ENCODE measurements at places on chromosomes 3 and 15.

DNA sequence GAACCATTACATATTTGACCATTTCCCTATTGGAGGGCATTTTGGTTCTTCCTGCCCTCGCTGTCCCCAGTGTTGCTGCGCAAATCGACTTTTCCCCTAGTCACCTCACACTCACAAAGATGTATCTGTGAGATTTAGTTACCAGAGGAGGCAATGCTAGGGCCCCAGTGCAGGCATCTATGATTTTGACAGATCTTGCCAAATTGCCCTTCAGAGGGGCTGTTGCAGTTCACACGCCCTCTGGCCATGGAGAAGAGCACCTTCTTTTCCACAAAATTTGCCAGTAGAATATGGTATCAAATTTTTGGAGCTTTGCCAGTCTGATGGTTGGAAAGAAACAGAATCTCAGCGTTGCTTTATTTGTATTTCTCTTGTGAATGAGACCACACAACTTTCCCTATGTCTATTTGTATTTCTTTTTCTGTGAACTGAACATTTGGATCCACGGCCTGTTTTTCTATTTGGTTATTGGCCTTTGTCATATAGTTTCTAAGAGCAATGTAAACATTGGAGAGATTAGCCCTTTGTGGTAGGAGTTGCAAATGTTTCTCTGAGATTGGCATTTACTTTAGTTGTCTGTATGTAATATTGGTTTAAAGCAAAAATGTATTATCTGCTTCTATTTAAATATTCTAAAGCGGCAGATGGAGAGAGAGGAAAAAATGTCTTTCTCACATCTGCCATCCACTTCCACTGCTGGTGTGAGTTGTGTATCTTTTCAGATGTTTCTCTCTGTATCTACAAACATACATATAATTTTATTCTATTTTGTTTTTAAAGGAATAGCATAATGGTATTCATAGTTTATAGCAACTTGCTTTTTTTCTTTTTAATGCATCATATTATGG lies 66.1 kb downstream of the DNASE1L3 start:
- no peak for DNase-seq

DNA sequence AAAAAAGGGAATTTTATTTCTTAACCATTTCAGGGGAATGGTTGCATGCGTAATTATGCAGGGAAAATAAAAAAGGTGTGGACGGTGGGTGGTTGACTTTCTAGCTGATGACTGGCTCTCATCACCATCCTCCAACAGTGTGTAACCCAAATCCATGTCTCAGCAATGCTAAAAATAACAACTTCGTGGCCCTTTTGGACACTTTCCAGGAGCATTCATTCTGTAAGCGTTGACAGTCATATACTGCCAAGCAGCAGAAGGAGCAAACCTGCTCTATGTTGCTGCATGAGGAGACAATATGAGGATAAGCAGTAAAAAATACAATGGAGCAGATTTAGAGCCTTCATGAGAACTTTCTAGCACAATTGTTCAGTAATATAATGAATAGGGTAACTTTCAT lies 189.1 kb downstream of the ANXA2 start:
- no peak for DNase-seq

GRCh38 chr15:70249616-70250015 lies 151.9 kb upstream of the TLE3 start:
- DNase-seq: no peak

- no peak for DNase-seq
These were observed 303.1 kb downstream of the RPLP1 start for GRCh38 chr15:69755551-69756310.

DNA sequence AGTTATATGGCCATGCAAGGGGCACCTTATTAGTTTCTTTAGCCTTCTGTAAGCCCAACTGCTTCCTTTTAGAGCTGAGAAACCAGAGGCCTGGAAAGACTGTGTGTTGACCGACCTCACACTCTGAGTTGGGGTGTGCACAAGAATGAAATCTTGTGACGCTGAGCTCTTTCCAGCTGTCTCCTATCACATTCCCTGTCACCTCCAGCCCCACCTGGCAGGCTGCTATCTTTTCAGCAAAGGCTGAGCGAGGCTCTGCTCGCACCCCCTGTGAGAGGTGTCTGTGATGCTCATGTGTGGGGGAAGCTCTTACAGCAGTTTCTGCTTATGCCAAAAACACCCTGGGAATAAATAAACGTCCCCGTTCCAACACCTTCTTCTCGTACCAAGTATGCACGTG lies 27.0 kb upstream of the LPP start:
- peak; percentile 27 for DNase-seq
